ENCODE measurements at places on chromosomes 3 and 15.

DNA sequence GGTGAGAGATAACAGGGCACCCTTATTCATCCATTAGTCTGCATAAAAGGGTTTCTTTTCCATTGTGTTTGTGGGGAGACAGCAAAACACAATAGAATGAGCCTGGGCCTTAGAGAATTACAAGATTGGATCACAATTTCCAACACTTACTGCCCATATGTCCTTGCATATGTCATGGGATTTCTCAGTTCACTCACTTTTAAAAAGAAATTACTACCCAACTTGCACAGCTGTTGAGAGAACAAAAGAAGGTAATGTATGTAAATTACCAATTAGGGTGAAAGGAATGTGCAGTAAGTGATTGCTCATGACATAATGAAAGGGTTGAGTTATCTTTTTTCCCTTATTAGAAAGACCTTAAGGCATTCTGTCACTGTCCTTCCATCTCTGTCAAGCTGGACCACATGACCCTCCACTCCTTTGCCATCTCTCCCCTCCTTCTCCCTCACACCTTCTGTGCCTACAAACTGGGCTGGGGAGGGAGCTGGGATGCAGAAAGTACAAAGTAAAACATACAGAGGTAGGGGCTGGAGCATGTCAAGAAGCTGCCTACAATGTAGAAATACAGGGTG lies 244.2 kb downstream of the ZMAT3 start:
- no peak for DNase-seq

- DNase-seq: no peak
These were observed 43.7 kb upstream of the MFGE8 start for GRCh38 chr15:88956906-88957305.

GRCh38 chr3:64612082-64612860 lies 75.5 kb downstream of the ADAMTS9 start:
- peak; percentile 0 for DNase-seq

DNA sequence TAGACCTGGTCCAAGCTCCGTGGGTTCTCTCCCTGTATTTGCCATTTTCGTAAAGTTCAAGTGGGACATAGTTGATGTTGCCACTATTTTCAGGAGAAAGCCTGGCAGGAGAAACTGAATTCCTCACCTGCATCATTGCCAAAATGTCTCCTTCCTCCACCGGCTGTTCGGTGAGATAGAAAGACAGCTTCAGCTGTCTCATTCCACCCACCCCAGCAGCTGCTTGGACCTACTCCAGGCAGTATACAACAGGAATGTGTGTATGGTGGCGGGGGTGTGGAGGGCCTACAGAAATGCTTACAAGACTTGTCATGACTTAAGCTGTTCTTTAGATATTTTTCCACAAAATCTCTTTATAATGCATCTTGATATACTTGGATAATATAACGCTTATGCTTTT lies 132.7 kb upstream of the RAP2B start:
- no peak for DNase-seq

DNA sequence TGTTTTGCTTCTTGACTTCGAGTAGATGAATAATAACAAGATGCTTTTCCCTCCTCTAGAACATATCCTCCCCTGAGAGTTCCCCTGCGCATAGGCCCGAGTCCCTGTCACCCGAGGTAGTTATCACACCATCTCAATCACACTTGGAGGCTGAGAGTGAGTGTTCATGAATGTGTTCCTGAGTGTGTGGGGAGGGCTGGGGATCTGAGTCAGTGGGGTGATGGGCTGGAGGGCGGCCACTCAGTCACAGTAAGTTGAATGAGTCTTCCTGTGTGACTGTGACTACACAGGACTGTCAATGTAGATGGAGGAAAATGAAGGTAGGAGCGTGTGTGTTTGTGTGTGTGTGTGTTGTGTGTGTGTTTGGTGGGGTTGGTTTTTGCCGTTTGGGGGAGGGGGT lies 71.0 kb downstream of the SETD5 start:
- DNase-seq: no peak

- DNase-seq: no peak
These were observed 87.9 kb upstream of the MEF2A start for GRCh38 chr15:99477791-99478471.

- DNase-seq: no peak
These were observed 55.4 kb downstream of the B3GALNT1 start for GRCh38 chr3:161049683-161050248.

DNA sequence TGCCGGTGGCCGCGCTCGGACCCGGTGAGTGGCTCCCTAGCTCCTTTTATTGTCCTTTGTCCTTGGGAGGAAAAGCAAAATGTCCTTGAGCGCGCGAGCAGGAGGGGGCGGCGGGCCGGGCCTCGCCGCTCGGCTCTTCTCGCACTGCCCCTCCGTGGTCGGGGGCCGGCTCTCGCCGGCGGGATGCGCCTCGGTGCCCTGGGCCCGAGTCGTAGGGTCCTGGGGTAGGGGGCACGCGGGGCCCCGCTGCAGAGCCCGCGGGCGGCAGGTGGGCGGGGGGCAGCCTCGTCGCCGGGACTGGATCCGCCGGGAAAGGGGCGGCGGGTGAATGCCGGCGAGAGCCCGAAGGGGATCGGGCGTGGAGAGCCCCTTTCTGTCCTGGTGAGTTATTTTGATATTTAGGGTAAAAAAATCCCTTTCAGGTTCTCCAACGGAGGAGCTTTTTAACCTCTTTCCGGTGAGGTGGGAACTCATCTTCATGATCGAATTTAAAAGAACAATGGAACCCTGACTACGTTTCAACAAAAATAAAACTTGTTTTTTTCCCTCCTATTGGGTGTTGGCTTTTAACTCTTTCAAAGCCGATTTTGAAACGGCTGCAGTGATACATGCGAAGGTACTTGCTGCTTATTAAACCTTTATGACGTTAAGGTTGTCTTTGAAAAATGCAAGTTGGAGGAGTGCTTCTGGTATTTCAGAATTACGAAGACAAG lies 16.8 kb upstream of the CHD2 start:
- no peak for DNase-seq

DNA sequence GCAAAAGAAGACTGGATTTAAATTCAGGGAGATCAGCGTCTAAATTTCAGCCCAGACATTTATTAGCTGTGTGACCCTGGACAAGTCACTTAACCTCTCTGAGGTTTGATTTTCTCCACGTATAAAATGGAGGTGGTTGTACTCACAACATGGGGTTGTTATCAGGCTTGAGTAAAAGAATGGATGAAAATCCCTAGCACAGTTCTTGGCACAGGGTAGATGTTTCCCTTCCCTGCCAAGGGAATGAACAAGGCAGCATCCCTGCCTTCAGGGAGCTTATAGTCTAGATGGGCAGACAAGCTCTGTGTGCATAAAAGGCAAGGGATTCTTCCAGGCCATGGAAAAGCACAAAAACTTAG lies 50.2 kb upstream of the MRPS22 start:
- no peak for DNase-seq

- no peak for DNase-seq
These were observed 91.3 kb downstream of the SUCNR1 start for GRCh38 chr3:151964743-151965142.

GRCh38 chr3:134640872-134641470 lies 9.9 kb downstream of the KY start:
- DNase-seq: peak; percentile 21

- DNase-seq: no peak
These were observed 170.7 kb downstream of the DIPK2A start for GRCh38 chr3:144142151-144142840.

- no peak for DNase-seq
These were observed 58.4 kb upstream of the GYG1 start for GRCh38 chr3:148932972-148933371.

DNA sequence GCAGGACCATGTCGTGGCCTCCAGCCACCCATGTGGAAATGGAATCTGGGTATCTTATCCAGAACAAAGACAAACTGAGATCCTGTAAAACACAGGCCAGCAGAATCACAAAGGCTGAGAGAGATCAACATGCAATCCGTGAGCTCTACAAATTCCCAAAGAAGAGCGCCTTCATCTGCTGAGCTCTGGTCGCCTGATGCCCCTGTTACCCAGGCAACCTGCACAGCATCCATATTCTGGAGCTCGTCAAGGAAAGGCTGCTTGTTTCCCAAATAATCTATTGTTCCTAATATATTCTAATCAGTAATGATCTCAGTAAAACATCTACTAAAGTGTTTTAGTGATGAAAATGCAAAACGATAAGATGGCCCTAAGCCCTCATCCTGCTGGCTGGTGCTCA lies 133.6 kb downstream of the OCA2 start:
- DNase-seq: no peak

DNA sequence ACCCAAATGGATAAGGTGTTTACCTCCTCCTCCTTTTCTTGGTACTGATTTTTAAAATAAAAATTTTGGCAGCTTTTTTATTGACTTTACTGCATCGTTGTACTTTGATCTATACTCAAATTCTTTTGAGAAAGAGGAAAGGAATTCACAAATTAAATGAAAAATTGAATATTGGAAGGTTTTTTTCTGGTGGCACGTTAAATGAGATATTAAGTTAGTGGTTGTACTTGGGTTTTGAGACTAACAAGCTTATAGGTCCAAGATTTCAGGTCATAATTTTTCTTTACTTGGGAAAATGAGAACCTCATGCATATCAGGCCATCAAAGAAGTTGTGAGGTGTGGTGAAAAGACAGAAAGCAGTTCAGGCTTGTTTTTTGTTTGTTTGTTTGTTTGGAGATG lies 14.1 kb downstream of the RPLP1 start:
- DNase-seq: no peak

- no peak for DNase-seq
These were observed 421.8 kb upstream of the TBL1XR1 start for GRCh38 chr3:177618873-177619733.

DNA sequence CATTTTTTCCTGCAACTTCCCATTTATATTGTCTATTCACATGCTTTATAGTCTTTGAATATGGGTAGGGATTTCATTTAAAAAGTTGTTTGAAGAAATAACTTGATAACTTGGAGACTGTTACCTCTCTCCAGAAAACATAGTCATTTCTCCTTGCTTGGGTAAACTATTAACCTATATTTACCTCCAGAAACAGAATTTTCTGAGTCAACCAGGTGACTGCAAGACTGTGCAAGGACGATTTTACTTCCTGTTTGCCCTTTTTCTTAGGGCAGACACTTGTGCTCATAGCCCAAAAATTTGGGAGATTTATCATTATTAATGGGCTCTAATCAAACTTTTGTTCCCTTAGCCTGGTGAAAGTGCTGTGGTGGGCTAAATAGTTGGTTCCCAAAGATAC lies 14.3 kb upstream of the MOBP start:
- no peak for DNase-seq

- no peak for DNase-seq
These were observed 8.7 kb upstream of the GP9 start for GRCh38 chr3:129051871-129052340.

DNA sequence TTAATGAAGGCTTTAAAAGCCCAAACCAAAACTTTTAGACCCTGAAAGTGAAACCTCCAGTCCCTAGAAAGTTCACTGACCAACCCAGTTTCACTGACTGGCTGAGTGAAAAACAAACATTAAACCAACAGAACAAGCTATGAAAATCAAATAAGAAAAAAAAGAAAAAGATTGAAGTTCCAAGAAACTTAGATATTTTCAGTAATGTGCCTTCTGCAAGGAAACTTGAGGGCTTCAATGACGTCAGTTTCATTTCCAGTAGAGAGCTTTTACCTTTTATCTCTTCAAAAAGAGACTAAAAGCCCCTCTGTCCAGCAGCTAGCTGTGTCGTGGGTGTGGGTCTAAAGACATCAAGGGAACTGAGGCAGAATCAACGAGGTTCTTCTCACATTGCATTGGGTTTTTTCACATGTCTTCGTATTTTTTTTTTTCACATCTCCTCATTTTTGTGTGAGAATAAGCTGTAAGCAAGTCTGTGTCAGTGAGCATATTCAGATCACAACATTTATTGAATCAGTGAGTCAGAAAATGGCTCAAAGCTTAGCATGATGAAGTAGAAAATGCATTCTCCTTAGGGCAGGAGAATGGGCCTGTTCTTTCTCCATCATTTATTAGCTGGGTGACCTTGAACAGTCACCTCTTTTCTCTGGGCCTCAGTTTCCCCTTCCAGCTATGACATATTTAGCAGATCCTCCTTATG lies 54.8 kb upstream of the BCL6 start:
- no peak for DNase-seq

DNA sequence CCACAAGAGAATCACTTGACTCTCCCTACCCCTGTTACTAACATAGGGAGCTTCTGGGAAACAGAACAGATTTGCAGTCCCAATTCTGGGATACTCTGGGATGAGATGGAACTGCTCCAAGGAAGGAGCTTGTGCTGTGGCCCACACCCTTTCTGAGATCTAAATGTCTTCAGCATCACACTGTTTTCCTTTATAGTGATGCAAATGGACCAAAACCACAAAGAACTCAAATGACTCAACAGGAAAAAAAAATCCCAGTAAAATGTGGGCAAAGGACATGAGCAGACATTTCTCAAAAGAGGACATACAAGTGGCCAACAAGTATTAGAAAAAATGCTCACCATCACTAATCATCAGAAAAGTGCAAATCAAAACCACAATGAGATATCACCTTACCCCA lies 155.6 kb downstream of the NECTIN3 start:
- DNase-seq: no peak

DNA sequence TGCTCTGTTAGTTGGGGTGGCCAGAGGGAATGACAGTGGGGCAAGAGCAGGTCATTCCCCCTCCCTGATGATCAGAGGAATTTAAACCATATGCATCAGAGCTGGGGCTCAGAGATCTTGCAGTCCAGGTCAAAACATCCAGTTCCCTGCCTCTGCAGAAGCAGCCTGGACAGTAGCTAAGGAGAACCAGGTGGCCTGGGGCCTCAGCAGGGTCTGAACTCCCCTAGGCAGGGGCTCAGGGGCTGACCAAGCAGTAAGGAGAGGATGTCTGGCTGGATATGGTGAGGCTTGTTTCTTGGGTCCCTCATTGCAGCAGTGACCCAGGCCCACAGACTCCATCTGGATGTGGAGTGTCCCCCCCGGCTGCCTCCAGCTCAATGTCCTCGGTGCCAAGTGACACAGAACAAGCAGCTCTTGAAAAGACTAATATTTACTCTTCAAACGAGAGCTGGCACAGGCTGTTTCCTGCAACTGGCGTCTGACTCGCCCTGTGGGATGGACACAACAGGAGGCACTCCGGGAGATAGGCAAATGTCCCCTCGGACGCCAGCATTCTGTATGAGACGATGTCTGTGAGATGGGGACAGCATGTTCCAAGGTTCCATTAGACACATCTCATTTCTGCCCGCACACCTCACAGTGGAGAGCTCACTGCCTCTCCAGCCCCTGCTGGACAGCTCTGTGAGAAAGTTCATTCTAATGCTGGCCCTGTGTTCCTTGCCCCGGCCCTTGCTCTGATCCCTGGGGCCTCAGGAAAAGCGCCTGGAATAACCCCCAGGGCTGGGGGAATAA lies 37.1 kb downstream of the SEC22C start:
- no peak for DNase-seq

GRCh38 chr15:83289160-83289559 lies 4.7 kb upstream of the BNC1 start:
- DNase-seq: no peak

Data from OCI-M1 (cell line).